ACHN (cell line): ENCODE measurements at places on chromosomes 3 and 15.

DNA sequence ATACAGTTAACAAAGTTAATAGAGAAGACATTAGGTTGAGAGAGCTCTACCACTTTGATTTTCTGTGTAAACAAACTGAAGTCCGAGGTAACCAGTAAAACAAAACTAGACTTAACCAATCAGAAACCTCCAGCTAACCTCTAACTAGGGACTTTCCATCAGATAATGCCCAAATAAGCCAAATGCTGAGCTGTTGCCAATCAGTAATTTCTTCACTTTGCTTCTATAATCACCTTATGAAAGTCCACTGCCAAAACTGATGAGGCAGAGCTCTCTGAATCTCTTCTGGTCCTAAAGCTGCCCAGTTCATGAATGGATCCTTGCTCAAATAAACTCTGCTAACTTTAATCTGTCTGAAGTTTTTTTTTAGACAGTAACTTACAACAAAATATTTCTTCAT lies 448.0 kb upstream of the NECTIN3 start:
- DNase-seq: no peak

DNA sequence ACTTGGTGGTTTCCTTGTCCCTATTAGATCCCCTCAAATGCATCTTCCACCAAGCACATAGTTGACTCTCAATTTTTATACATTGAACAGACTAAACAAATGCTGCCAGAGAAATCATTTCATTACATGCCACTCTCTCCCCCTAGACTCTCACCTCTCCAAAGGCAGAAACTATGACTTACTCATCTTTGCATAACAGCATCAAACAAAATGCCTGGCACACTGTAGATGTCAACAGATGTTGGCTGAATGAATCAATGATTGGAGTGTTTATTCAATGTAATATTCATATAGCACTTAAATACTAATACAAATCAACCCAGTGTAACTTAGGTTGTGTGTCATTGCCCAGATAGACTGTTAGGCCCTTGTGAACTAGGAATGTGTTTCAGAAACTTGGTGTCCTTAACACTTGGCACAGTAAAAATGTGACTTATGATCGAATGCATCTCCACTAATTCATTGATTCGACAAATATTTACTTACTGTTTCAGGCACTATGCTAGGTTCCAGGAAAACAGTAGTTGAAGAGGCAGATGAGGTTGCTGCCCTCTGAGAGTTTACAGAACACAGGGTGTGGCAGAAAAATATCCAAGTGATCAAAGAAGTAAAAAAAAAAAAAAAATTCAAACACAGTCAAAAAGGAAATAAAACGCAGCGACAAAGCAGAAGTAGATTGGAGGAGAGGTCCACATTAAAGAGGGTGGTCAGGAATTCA lies 188.5 kb upstream of the LRRN1 start:
- DNase-seq: no peak

- DNase-seq: peak; percentile 68
These were observed 95.3 kb downstream of the ITPR1 start for GRCh38 chr3:4588466-4588865.

DNA sequence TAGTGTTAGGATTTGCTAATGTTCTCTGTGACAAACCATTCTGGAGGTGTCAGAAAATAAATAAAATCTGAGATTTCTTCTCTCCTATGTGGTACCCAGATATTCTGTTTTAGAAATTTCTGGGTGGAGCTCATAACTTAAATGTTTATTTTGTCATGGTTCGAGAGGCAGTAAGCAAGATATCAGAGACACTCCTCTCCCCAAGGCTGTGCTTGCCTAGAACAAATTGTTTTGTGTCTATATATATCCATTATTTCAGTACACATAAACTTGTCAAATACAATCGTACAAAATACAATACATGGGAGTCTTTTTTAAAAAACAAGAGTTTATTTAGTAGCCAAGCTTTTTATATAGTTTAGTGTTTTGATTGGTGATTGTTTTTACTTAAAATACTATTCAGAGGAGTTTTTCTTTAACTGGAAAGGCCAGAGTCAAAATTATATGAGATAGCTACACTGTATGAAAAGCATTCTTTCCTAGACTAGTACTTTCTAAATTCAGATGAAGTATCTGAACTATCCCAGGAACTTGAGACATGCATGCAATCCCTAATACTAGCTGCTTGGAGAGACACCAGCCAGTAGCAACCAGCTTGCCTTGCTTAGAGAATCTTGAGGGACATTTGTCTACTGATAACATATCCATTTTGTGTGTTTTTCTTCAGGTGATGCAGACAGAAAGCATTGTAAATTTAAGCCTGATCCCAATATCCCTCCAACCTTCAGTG lies 4.7 kb downstream of the EXOG start:
- no peak for DNase-seq

DNA sequence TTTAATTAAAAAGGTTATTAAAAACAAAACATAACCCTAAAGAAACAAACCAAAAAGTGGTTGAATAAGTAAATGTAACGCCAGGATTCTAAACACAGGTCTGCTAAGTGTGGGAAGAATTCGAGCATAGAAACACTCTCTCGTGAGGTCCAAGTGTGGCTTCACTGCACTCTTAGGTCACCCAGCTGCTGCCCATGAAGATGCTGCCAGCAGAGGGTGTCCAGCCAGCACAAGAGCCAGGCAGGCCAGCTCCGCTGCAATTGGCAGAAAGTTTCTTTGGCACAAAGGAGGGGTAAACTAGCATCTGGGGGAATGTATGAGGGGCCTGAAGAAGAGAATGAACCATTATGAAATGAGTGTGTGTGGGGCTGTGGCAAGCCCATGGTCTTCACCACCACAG lies 215.7 kb upstream of the FEZF2 start:
- no peak for DNase-seq

DNA sequence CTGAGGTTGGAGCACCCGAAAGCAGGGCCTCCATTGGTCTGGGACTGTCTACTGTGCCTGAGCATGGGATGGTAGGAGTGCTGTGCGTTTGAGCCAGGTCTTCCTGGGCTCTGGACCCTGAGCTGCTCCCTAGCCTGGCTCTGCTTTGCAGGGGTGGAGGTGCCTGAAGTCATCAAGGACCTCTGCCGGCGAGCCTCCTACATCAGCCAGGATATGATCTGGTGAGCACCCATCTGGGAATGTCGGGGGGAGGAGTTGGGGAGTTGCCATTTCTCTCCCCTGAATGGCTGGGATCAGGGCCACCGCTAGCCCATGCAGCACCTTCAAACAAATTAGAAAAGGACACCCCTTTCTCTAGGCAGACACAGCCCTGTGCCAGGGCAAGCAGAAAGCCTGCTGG lies 20.7 kb downstream of the DUOX1 start:
- no peak for DNase-seq

- no peak for DNase-seq
These were observed 2.2 kb upstream of the GLB1 start for GRCh38 chr3:33099109-33099645.

- DNase-seq: no peak
These were observed 31.5 kb upstream of the ADCY5 start for GRCh38 chr3:123480428-123480827.

DNA sequence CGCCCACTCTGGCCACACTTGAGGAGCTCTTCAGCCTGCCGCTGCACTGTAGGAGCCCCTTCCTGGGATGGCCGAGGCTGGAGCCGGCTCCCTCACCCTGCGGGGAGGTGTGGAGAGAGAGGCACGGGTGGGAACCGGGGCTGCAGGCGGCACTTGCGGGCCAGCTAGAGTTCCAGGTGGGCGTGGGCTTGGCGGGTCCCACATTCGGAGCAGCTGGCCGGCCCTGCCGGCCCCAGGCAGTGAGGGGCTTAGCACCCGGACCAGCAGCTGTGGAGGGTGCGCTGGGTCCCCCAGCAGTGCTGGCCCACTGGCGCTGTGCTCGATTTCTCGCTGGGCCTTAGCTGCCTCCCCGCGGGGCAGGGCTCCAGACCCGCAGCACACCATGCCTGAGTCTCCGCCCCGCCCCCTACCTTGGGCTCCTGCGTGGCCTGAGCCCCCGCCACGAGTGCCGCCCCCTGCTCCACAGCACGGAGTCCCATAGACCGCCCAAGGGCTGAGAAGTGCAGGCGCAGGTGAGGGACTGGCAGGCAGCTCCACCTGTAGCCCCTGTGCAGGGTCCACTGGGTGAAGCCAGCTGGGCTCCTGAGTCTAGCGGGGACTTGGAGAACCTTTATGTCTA lies 71.9 kb downstream of the IL12A start:
- DNase-seq: no peak

- DNase-seq: no peak
These were observed 5.1 kb downstream of the SLC24A1 start for GRCh38 chr15:65626856-65627255.

DNA sequence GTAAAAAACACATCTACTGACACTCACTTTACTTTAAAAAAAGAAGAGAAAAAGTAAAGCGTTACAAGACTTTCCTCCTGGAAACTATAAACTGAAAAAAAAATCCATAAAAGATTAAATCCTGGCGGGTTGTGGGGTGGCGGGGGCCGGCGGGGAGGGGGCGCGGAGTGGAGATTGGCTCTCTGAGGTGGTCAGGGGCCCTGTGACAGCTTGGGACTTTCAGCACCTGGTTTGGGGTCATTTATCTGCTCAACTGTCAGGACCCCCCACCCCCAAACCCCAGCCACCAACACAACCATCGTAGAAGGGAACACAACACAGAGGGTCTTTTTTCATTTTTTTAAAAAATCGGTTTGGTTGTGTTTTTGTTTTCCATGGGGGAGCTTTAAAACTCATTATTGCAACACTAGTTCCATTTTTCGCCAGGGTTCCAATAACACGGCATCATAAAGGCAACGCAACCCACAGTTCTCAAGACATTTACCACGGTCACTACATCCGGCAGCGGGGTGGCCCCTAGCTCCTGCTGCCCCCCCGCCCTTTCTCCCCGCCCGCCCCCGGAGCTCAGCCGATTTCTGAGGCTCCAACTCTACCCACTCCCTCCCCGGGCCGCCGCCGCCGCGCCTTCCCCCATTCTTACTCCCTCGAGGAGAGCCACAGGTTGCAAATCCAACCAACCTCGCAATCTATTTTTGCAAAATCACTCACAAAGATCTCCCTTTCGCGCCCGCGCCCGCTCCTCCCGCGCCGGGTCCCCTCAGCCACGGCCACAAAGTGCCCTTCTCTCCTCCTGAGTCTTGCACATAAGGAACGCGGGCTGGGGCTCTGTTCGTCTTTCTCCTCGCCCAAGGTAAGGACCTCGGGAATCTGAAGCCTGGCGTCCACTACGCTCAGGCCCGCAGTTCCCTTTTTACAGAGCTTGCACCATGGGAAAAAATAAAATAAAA lies 1.8 kb downstream of the BCL6 start:
- peak; percentile 29 for DNase-seq

DNA sequence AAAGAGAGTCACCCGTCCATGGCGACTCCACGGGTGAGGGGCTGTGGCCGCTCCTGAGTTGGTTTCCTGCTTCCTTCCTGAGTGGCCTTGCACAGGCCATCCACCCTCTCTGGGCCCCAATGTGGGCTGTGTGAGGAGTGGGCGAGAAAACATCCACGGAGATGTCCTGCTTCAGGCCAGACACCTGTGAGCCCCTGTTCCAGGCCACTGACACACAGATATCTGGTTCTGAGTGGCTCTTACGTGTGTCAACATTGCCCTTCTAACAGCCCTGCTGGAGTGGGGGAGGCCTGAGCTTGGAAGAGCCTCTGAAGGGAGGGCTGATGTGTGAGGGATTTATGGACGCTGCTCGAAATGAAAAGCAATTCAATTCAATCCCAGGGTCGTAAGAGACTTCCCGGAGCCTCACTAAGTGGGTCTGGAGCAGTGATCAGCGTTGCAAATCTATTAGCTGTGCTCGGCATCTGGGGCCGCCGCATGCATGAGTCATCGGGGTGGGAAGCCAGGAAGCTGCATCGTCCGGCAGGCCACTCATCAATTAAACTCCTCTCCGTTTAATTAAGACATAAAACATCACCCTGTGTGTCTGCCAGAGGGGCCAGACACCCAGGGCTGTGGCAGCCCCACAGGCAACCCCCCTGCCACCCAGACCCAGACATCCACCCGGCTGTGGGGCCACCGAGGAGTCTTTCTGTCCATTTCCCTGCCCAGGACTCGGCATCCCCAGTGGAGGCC lies 20.0 kb upstream of the PRR23E start:
- DNase-seq: peak; percentile 18

DNA sequence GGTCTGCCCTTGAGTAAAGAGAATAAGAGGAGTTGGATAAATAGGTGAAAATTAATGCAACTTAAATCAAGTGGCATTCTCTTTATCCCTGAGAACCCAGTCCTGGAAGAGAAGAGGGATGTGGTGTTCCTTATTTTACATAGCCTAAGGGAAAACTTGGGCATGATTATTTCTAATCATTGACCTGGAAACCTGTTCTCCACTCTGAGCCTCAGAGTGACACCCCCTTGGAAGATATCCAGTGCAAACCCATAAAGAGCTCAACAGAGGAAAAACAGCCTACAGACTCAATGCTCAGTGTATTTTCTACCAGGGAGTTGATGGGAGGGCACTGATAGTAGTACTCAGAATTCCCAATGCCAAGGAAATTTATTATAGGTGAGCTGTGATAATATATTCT lies 22.0 kb downstream of the SLC15A2 start:
- DNase-seq: no peak

DNA sequence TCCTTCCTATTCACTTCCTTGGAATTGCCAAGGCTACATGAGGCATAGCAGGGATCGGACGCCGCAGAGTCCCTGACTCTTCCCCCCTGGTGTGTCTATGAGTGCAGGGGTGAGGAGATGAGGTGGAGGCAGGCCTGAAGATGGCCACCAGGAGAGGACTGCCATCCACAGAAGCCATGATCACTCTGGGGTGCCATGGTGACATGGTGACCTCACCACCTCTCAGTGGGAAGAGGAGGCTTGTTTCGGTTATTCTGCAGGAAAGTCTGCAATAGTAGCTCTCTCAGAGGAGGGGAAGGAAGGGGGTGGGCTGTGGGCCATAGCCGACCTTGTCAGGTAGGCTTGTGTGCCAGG lies 57.0 kb upstream of the LIMD1 start:
- DNase-seq: no peak

DNA sequence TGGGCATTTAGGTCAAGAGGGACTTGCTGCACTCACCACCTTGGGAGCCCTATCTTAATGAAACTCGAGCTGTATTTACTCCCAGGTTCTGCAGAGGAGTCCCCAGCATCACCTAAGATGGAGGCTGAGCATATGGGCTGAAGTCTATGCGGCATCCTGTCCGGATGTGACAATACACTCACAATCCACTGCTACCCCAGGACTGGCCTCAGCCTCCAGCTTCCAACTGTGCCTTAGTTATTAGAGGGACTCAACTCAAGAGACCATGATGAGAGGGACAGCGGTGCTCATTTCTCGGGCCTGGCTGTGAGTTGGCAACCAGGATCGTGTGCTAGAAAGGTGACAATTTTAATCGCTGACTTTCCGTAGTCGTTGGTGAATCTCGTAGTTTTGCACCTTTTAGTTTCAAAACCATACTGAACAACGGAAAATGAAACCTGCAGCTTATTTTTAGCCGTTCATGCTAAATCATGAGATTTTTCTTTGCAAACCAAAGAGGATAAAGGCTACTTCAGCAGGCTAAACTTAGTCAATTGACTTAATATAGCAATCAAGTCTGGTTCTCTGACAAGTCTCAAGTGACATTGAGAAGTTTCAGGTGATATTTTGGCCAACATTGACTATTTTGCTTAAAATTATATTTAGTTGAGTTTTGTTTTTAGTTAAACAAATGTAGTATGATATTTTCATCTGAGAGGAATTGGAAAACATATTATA lies 11.1 kb downstream of the ZBTB38 start:
- DNase-seq: no peak
